ENCODE measurements at places on chromosomes 1 and 21.

GRCh38 chr1:116104667-116105066 lies 6.5 kb upstream of the MAB21L3 start:
- no peak for DNase-seq

DNA sequence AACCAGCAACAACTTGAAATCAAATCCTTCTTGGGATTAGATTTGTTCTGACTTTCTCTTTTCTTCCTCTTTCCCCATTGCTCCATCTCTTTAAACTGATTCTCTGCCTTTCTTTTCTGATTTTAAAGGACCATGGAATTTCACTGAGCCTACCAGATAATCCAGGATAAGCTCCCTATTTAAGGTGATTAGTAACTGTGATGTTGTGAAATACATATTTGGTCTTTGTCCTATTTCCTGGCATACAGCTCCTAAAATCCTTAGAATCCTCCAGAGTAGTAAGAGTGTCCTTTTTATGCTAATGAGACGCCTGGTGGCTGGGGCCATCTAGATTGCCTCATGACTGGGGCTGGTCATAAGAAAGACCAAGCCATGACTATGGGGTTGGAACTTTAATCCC lies 236.9 kb downstream of the USP25 start:
- no peak for DNase-seq

- no peak for DNase-seq
These were observed 103.3 kb downstream of the PAPPA2 start for GRCh38 chr1:176566004-176566975.

GRCh38 chr1:62362061-62362917 lies 43.1 kb upstream of the KANK4 start:
- no peak for DNase-seq

DNA sequence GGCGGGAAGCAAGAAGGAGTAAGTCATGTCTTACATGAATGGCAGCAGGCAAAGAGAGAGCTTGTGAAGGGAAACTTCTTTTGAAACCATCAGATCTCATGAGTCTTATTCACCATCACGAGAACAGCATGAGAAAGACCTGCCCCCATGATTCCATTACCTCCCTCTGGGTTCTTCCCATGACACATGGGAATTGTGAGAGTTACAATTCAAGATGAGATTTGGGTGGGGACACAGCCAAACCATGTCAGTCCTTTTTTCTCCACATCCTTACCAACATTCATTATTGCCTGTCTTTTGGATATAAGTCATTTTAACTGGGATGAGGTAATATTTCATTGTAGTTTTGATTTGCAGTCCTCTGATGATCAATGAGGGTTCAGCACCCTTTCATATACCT lies 81.0 kb downstream of the DIRAS3 start:
- no peak for DNase-seq

- DNase-seq = no peak
These were observed 129.8 kb downstream of the PTPRU start for GRCh38 chr1:29365906-29366670.

- DNase-seq = no peak
These were observed 91.8 kb upstream of the BCL10 start for GRCh38 chr1:85368073-85368770.

DNA sequence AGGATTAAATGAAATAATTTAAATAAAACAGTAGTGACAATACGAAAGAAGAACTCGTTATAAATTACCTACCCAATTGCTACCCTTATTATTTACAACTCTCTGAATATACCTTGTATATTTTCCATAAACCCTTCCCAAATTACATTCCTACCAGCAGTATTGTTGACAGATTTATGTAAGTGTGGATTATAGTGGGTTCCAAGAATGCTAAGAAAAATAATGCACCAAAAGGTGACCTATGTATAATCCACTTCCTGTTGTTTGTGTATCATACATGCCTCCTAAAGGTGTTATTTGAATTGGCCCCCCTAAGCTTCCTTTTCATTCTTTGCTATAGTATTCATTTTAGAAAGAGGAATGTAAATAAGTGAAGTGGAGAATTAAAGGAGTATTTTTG lies 33.2 kb upstream of the CXADR start:
- no peak for DNase-seq

DNA sequence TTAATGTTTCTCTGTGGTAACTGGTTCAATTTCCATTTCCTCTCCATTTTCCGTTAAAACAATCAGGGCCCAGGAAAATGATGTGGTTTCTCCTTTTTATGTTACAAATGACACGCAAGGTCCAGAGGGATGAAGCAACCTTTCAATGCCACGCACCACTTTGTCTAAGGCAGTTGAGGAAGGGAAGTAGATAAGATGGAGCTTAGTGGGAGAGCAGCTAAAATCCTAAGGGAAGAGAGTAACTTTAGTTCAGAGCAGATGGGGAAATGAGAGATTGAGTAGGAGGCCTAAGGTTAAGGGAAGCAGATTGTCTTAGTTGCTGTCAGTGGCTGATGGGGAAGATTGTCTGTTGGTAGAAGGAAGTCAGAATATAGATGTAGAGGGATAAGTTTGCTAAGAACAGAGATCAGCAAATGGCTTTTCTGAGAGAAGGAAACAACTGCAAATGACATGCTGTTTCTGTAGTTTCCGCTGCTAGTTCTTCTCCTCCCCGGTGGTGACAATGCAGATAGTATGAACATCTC lies 660 bp downstream of the CD1C start:
- DNase-seq = no peak

GRCh38 chr1:176857632-176858031 lies 306.9 kb downstream of the ASTN1 start:
- no peak for DNase-seq

- no peak for DNase-seq
These were observed 39.0 kb upstream of the RWDD3 start for GRCh38 chr1:95195046-95195445.

DNA sequence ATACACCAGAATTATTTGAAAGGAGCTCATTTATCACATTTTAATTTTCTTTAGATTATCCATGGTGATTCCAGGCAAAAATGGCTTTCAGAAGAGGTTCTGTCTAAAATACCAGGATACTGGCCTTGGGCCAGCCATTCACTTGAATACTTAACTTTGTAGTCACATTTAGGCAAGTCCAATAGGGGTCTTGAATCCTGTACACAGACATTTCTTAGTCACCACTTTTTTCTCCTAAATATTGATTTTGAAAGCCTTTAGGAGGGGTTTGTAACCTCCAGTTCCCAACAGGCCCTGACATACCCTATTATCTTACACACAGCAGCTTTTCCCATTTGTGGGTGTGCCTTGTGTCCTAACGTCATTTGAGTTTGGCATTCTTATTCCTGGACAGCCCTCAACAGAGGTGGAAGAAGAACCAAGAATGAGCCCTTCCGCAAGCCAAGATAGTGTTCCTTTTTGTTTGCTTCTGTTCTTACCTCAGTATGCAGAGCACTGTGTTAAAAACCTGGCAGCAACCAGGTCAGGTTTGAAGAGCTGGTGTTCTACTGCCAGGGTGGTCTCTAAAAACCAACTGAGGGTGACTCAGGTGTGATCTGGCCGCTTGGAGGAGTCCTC lies 19.5 kb downstream of the MAP3K7CL start:
- DNase-seq = no peak

GRCh38 chr1:212702672-212703071 lies 3.0 kb upstream of the BATF3 start:
- no peak for DNase-seq

DNA sequence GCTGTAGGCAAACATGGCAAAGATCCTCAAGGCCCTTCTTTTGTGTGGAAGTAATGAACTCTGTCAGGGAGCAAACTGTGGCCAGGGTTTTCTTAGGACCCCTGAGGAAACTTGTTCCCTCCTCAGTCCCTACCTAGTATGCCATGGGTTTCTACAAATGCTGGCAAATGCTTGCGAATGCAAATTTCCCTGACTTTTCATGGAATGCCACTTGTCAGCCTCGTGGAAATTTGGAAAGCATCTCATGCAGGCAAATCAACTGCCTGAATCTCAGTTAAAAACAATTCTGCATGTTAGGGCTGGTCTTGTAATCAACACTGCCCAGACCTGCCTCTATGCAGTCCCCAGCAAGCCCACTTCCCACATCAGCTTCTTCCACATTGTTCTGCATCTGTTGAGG lies 334.9 kb upstream of the AJAP1 start:
- DNase-seq = no peak

DNA sequence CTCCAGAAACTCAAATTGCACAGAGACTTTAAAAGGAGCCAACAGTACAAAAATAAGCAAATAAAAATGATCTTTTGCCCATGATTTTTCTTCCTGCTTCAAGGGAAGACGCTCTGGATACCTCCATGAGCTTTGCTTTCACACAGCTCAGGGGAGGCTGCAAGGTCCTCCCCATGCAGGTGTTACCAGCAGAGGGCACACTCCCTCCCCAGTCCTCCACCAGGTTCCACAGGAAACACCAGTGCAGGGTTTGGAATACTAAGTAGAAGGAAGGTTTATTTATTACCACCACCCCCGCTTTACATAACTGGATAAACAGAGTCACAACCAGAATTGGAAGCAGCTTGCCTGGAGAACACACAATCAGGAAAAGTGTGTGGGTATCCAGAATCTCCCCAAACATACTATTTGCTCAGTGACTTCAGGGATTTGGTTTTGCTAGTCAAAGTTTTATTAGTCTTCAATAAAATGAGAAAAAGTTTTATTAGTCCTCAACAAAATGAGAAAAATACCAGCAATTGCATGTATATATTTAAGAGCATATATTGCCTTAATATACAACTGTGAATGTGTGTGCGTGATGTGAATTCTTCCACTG lies 37.3 kb downstream of the HSD3B1 start:
- DNase-seq = no peak

GRCh38 chr1:111769517-111770146 lies 13.9 kb downstream of the DDX20 start:
- DNase-seq = peak; percentile 11

- no peak for DNase-seq
These were observed 389.9 kb downstream of the SMYD3 start for GRCh38 chr1:246117066-246117791.

- DNase-seq = no peak
These were observed 169.9 kb downstream of the HS2ST1 start for GRCh38 chr1:87084244-87084836.

- DNase-seq = no peak
These were observed 157.3 kb upstream of the PTGFR start for GRCh38 chr1:78333502-78333901.

GRCh38 chr1:175209493-175209921 lies 16.9 kb upstream of the KIAA0040 start:
- no peak for DNase-seq

DNA sequence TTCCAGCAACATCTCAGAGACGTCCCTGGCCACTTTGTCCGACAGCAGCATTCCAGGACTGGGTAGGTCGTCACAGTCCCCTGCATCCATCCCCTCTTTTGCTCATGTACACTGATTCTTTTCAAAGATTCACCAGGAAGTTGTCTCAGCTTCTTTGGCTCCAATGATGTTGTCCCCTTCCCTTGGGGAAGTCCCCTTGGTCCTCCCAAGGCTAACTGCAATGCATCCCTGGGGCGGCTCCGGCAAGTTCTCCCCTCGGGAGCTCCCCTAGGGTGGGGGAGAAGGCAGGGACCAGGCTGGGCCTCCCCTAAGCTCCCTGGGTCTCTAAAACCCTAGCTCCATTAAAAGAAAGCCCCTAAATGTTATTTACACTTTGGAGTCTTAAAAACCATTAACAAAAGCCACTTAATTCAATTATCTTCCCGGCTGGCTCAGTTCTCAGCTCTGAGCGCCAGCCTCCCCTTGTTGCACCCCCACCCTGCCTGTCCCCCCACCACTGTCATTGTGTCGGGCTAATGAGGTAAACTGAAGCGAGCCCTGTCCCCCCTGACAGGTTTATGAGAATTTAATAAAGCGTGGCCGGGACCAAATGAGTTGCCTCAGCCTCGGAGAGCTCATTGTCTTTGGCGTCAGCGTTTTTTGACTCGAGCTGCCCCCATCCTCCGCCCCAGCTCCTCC lies 25.3 kb downstream of the KNCN start:
- no peak for DNase-seq

All from activated naive CD4-positive, alpha-beta T cell (primary cell).